ENCODE measurements at places on chromosomes 5 and 9.
A peak's percentile ranks its signal among the peaks of the same experiment; 100 is the strongest.

- DNase-seq: peak; percentile 77
These were observed at the start of gene RALGDS for GRCh38 chr9:133121198-133121914. TSS of gene RALGDS (minus strand) at chr9:133121240. CDS start at chr9:133121154, 86 bp downstream.

DNA sequence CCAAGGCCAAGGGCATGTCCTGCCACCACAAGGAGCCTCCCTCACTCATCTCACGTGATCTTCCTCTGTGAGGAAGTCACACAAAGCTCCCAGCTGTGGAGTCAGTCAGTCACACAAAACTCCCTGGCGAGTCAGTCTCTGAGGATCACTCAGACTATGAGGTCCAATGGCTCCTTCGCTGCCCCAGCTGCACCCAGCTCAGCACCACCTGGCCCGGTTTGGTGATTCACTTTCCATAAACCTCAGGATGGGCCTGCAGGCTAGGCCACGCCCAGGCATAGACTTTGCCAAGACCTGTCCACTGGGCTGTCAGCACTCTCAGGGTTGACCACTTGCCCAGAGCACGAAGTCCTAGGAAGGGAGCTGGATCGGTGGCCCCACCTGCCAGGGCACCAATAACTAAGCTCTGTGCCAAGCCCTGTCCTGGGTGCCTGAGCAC lies 233.8 kb downstream of the HSPA4 start:
- no peak for DNase-seq

DNA sequence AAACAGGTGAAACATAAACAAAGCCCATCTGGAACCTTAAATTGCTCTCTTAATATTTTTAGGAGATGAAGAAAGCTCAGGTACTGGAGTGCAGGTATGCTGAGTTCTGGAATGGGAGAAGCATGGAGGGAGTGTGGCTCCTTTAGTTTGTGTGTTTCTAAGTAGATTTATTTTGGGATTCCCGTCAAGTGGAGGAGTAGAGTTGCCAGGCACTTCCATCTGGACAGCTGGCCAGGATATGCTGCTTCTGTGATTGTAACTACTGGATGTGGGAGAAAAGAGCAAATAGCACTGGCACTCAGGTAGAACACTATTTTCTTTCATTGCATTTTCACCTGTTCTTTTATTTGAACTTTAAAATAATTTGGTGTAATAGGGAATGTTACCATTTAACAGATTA lies 182.3 kb upstream of the MAST4 start:
- DNase-seq: no peak

- DNase-seq: no peak
These were observed 119.9 kb upstream of the ANKRD55 start for GRCh38 chr5:56352808-56353590.

DNA sequence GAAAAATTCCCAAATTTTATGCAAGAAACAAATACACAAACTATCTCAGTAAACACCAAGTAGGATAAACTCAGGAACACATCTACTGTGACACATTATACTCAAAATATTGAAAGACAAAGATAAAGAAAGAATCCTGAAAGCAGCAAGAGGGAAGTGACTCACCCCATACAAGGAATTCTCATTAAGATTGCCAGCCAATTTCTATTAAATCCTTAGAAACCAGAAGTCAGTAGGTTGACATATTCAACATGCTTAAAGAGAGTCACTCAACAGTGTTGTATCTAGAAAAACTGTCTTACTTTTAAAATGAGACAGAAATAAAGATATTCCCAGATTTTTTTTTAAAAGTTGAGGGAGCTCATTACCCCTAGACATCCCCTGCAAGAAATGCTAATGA lies 15.5 kb downstream of the SPATA31E1 start:
- no peak for DNase-seq

DNA sequence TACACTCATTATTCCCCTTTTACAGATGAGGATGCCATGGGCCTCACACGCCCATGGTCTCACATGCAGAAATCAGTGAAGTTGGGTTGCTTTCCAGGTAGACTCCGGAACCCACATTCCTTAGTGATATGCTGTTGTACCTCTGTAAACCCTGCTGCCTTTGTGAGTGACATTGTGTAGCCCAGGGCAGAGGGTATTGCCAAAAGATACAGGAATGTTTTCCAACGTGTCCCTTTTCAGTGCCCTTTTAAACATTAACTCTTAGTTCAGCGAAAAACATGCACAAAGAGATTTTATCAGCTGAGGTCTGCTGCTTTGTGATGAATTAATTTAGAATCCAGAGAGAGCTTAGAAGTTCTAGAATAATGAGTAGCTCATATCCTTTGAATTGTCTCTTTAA lies 38.3 kb upstream of the TRMT10B start:
- DNase-seq: no peak
